ENCODE measurements at places on chromosomes 6 and 20.

DNA sequence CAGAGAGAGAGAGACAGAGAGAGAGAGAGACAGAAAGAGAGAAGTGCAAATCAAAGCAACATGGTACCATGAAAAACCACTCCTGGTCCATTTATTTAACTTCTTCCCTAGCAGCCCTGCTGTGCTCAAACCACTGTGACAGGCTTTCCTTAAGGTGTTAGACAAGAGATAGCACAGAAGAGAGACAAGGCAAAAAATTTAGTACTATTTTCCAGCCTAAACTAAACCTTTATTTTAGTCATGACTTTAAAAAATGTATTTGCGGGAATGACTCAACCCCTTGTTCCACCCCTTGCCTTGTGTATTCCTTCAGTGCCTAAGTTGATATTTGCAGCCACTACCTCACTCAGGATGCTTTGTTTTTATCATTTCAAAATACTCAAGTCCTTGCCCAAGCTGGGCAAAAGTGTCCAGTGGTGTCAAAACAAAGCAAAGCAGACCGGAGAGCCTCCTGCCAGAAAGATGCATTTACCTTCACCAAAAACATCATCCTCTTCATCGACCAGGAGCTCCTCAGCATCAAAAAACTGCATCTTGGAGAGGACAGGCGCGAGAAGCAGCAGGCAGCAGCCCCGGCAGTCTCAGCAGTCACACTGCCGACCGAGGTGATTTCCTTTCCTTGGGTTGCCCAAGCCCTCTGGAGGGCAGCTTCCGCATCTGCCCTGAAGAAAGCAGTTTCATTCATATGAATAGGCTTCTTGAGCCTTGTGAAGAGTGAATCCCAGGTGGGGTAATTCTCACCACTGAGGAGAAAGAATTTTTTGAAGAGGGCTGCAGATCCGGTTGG is at the start of gene RIPOR2:
Gene RIPOR2, minus strand, starts transcription at position 595 of the 787 bp plus-strand sequence. Its CDS starts 62 bp downstream, at position 533.
- ATAC-seq, result no peak

- ATAC-seq, result no peak
Measured at GRCh38 chr6:125078602-125079321, 74.8 kb upstream of the TPD52L1 start.

DNA sequence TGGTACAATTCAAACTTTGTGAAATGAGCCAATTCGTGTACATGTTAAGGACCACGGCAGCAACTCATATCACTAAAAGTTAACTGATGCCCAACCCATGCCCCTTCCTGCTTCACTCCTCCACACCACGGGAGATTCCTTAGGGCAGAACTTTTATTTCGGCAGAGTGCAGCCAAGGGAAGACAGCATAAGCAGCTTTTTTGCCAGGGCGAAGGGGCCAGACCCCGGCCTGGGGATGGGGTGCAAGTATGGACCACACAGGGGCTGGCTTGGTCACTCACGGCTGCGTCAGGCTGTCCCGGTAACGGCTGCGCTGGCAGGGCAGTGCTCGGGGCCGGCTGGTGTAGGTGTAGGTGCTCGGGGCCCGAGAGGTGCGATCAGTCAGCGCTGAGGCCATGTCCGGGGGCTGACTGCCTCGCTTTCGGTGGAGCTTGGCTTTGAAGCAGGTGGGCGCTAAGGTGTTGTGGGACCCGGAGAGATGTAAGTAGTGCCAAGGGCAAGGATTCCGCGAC is 792 bp downstream of the RSPH3 start:
- ATAC-seq, result peak; percentile 16

GRCh38 chr20:1979106-1979778 is 14.6 kb downstream of the PDYN start:
- ATAC-seq, result no peak

- ATAC-seq, result no peak
Measured at GRCh38 chr6:88989215-88989614, 25.8 kb upstream of the RNGTT start.

DNA sequence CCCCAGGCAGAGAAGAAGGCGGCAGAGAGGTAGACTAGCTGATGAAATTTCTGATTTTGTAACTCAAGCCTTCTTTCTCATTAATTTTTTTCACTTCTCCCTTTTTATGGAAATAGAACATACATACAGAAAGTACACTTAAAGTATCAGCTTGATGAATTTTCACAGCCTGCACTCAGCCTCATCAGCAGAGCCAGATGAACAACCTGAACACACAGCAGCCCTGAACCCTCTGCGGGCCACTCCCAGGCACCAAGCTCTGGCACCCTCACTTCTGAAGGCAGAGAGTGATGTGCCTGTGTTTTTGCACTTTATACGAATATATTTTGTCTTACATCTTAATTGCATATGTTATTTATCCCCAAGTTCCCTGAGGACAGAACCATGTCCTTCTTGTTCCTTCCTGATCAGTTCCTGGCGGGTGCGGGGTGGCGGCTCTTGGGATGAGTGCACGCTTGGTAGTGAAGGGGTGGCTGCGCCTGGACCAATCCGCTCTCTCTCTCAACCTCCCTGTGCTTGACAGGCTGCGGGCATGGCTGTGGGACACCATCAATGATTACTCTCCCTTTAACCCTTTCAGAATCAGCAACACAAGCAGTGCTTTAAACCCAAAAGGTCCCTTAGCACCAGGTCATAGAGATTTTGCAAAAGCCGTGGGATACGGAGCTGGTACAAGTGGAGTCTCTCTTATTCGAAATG is 34.8 kb upstream of the AFDN start:
- ATAC-seq, result no peak

- ATAC-seq, result no peak
Measured at GRCh38 chr6:115441651-115442050, 619.0 kb downstream of the FRK start.

DNA sequence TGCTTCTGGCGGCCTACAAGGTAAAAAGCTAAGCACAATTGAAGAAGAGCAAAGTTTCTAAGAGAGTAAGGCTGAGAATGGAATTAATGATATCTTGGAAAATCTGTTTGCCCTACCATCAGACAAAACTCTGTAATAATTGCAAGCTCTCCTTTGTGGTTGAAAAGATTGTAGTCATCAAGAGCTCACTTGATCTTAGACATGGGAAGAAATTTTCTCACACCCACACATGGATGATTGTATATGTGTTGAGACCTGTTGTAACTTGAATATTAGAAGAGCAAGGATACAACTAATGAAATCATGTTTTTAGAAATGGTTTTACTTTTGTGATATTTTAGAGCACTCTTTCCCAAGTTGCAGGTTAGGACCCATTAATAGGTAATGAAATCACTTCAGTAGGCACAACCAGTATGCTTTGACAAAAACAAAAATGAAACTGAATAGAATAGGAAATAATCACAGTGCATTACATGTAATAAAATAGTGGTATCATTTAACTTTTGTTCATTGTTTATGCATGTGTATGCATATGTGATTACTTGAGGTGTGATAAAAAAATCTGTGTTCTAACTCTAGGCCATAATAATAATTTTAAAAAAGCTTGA is 14.0 kb downstream of the DCBLD1 start:
- no peak for ATAC-seq

- ATAC-seq, result no peak
Measured at GRCh38 chr6:134854366-134854765, 95.5 kb downstream of the ALDH8A1 start.

DNA sequence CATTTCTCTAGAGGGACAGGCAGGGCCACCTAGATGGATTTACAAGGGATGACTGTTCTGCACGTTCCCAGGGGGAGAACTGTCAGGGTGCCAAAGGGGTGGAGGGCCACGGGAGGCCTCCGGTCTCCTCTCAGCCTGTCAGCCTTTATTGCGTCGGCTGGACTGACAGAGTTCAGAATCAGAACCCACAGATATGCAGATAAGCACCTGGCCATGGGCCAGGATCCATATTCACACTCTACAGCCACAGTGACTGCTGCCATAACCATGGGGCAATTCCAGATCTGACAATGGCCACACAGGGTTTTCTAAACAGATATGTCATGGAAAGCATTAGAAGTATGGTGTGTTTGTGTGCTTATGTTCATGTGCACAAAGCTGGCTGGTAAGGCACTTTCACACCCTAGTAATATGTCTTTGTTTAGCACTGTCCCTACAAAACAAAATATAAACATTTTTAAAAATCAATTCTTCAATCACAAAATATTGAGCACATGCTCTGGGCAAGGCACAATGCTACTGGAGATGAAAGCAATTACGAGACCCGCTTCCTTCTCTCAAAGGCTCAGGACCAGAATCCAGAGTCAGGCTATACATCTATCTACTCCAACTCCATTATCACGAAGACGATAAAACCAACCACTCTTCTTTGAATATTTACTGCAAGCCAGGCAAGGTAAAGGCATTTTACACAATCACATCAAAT is 29.1 kb downstream of the TRAM2 start:
- ATAC-seq, result no peak

DNA sequence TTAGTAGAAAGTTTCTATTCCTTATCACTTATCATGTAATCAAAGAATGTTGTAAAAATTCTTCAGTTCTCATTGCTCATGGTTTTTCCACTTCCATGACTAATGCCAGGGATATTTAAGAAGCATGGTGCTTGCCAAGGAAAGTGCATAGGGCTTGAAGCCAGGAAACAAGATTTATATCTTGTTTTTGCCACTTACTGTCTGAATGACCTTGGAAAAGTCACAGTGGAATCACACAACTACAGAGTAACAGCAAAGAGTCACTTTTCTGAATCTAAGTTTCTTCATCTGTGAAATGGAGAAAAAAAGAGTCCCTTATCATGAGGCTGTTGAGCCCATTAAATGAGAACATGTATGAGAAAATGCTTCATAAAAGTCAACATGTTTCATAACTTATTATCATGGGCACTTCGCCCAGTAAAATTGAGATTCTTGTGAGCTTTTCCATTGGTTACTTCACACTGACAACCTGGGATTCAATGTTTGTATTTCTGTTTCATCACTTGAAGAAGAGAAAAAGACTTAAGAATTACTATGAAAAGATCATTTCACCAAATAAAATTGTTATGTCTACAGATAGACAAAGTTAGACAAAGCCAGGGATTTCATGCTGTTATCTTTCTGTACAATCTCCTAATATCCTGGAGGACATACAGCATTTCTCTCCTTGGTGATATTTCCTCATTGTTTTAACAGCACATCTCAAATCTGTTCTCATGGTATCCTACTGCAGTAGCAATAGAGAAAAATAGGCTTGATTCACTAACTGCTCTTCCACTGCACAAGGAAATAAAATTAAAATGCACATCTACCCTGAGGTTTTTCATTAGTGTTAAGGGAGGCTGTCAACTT is 7.6 kb upstream of the BMP5 start:
- peak; percentile 36 for ATAC-seq

- ATAC-seq, result no peak
Measured at GRCh38 chr6:21750575-21750974, 157.0 kb downstream of the SOX4 start.

- ATAC-seq, result peak; percentile 90
Measured at GRCh38 chr20:62258499-62259293, 20.4 kb downstream of the OSBPL2 start.

DNA sequence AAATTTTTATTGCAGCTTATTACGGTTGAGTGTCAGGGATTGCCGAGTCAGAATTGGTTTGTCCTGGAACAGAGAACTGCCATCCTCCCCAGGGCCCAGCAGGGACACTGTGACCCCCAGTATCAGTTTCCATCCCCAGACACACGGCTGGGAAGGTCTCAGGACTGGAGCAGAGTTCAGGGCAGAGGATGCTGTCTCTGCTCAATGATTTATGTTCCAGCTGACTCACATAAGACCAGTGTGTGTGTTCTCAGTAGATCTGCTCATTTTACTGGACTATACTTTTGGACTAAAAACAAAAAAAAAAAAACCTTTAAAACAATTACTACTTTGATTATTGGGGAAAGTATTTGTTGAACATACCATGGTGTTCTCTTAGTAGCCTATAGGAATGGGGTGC is 44.2 kb downstream of the FNDC1 start:
- no peak for ATAC-seq

- ATAC-seq, result no peak
Measured at GRCh38 chr6:73955800-73956199, 259.8 kb downstream of the CD109 start.

GRCh38 chr6:31961616-31962015 is 2.6 kb downstream of the SKIC2 start:
- ATAC-seq, result no peak

DNA sequence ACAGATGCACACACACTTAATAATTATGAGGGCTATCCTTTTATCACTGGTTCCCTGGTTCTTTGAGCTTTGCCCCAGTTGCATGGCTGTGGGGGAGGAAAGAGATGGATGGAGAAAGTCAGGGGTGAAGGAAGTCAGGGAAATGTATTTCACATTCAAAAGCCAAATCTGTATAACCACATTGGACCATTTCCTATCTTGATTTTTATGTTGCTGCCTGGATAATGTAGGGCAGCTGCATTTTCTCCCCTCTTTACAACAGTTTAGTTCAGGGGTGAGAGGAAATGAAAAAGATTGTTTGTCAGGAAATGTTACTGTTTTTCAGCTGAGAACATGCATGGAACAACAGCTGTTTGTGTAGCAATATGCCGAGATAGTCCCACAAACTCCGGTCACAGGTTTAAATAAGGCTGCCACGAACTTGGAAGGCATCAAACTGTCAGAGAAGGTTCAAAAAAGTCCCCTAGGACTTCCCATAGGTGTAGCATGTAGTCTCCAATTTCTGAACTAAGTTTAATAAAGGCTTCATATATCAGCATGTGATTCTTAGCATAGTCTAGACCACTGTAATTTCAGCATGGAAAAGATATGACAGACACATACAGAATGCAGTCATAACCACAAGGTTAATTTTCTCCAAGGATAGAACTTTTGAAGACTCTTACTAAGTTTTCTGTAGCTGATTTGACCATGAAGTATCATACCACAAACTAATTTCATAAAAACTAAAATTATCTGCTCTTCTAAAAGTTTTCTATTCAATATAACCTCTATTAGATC is 82.1 kb upstream of the COL21A1 start:
- peak; percentile 48 for ATAC-seq

- no peak for ATAC-seq
Measured at GRCh38 chr6:123715006-123715863, 78.5 kb upstream of the TRDN start.

DNA sequence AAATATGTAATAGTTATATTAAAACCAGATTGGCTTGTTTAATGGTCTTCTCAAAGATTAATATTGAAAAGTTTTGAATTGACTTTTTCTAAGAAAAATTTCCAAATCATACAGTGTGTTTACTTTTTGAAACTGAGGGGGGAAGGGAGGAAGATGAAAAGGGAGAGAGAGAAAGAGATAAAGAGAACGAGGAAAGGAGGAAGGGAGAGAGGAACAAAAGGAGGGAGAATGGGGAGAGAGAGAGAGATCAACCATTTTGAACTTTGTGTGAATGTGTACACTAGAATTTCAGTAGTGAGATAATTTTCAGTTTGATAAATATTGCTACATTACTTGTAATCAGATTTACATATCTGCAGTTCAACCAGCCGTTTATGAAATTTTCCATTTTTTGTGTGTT is 124.5 kb downstream of the EPHA7 start:
- no peak for ATAC-seq

- ATAC-seq, result no peak
Measured at GRCh38 chr20:49466114-49466912, 16.2 kb downstream of the KCNB1 start.

GRCh38 chr6:90328004-90328403 is 31.4 kb upstream of the BACH2 start:
- no peak for ATAC-seq

DNA sequence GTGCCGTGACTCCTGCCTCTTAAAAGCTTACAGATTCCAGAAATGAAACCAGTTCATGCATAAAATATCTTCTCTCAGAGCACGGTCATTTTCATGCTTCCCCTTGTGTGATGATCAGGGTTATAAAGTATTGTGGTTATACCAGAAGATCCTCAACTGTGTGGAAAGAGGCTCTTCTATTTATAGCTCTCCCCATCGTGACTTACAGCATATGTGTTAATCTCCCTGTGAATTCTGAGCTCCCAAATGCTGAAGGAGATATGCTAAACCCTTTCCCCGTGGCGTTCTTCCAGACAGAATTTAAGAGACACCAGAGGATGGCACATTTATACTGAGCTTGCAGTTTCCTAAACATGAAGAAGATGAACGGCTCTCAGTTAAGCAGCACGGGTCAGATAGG is 158.8 kb downstream of the CDH26 start:
- ATAC-seq, result no peak
